ENCODE measurements at places on chromosomes 11 and 22.

DNA sequence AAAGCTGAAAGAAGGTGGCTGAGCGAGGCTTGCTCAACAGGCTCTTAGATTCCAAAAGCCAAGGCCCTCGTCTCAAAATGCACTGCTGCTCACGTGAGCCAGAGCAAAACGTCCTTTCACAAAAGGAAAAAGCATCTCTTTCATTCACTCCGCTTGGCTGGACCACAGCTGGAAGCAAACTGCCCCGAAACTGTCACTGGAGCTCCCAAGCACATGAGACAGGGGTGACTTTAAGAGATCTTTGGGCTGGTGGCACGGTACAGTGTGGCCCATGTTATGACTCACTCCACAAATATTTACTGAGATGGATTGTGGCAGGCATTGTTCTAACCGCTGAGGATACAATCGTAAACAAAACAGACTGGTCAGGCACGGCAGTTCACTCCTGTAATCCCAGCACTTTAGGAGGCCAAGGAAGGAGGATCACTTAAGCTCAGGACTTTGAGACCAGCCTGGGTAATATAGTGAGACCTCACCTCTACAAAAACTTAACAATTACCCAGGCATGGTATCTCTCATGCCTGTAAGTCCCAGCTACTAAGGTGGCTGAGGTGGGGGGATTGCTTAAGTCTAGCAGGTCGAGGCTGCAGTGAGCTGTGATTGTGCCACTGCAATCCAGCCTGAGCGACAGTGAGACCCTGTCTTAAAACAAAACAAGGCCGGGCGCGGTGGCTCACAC lies 3.6 kb downstream of the PLA2G6 start:
- DNase-seq: no peak

DNA sequence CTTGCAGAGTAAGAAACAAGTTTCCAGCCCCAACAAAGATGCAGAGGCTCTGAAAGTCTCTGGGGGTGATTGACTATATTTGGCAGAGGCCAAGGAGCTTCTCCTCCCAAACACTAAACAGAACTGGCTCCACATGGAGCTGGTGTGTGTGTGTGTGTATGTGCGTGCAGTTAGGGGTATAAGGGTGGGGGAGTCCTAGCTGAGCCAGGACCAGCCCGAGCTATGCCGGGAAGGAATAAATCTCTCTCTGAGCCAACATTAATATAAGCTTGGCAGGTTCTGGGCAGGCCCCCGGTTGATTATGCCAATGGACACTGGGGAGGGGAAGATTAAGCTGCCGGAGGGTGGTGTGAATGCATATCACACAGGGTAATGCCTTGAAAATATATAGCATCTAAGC lies 324.2 kb downstream of the MIAT start:
- no peak for DNase-seq

DNA sequence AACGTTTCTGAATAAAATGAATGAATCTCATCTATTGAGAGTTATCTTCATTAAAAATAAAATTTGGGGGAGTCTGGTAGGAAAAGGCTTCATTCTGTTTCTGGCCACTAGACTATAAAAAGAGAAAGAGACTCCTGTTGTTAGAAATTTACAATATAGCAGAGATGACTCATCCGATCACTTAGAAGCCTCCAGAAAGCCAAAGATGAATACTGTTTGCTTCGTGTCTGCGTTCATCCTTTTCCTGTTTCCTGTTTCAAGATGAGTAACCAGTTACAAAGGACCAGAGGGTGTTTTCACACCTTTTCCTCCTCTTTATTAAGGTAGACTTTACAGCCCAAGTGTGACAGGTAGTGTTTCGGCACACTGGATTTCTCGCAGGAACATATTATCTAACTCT lies 1120.7 kb downstream of the LRRC4C start:
- no peak for DNase-seq

GRCh38 chr11:59818572-59818971 lies 8.0 kb upstream of the MRPL16 start:
- no peak for DNase-seq

DNA sequence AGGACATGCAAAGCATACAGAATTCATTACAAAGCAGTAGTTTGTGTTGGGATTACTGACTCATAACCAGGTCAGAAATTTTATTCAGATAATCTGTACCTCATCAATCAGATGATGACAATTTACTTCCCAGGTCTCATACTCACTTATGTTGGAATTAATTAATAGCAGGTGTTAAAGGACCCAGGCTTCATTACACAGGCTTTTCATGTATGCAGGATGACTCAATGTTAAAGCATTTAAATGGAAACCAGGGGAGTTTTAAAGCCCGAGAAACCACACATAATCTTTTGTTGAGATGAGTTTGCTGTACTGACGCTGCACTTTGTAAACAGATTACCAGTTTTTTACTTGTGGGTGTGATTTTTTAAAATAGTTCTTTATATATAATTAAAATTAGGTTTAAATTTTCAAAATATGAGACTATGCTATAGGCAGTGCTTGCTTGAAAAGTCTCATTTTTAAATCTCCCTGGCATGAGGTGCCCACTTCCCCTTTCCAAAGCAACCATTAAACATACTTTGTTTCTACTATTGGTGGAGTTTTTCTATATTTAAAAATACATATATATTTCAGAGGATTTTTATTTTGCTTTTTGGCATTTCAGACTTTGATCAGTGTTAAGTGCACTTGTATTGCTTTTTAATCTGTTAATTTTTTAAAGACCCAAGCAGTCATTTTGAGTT lies 41.0 kb downstream of the CEP57 start:
- no peak for DNase-seq

GRCh38 chr22:22144858-22145257 lies 99.7 kb upstream of the VPREB1 start:
- no peak for DNase-seq

DNA sequence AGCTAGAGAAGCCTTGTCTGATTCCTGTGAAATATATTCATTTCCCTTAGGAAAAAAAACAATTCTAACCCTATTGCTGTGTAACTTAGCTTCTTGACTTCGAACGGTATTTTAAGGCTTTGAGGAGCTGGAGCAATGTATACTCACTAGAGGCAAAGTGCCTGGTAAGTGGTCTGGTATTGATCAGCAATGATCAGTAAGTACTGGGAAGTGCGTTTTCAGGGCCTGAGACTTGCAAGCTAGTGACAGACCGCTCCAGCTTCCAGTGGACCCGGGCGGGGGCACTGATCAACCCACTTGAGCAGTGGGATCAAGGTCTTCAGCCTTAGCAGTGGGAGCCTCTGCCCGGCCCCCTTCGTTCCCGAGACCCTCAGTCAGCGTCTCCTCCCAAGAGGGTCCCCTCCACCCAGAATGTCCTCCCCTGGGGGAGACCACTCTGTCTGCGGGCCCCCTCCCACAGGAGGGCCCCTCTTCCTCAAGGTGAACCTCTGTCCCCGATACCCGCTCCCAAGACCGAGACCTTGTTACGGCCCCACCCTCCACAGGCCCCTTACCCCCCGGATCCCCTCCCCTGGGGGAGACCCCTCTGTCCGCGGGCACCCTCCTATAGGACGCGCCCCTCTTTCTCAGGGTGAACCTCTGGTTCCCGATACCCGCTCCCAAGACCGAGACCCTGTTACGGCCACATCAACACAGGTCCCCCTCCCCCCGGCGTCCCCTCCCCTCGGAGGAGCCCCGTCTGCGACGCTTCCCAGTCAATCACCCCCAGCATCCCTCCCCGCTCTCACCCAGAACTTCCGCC lies 452 bp upstream of the ATXN10 start:
- no peak for DNase-seq

- DNase-seq: no peak
Observed at GRCh38 chr11:69170704-69171103, 15.0 kb downstream of the SMIM38 start.

GRCh38 chr11:88335284-88335683 lies 2.3 kb downstream of the CTSC start:
- DNase-seq: no peak

- DNase-seq: no peak
Observed at GRCh38 chr11:133266986-133267385, 265.3 kb downstream of the OPCML start.

- no peak for DNase-seq
Observed at GRCh38 chr22:48944751-48945620, 882.7 kb downstream of the BRD1 start.

DNA sequence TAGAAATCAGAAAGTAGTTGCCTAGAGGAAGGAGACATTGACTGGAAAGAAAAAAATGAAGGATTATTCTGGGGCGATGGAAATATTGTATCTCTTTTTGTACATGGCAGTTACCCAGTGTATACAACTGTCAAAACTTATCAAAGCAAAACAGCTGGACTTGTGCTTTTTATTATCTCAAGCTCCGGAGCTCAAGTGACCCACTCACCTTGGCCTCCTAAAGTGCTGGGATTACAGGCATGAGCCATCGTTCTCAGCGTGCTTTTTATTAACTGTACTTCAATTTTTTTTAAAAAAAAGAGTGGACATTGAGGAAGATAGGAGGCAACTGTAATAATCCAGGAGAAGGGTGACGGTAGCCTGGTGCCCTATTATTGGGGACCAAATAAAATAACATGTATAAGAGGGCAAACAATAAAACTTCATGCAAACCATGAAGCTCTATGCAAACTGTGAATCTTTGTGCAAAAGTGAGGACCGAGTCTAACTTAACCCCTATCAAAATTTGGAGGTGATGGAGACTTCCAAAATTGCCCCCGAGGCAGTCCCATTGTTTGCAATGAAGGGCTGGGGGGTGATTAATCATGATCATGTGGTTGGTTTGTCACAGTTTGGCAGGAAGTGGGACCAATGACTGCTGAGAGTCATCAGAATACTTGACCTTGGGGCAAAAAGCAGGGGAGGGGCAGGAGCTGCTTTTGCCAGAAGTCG lies 23.5 kb downstream of the FZD4 start:
- no peak for DNase-seq

DNA sequence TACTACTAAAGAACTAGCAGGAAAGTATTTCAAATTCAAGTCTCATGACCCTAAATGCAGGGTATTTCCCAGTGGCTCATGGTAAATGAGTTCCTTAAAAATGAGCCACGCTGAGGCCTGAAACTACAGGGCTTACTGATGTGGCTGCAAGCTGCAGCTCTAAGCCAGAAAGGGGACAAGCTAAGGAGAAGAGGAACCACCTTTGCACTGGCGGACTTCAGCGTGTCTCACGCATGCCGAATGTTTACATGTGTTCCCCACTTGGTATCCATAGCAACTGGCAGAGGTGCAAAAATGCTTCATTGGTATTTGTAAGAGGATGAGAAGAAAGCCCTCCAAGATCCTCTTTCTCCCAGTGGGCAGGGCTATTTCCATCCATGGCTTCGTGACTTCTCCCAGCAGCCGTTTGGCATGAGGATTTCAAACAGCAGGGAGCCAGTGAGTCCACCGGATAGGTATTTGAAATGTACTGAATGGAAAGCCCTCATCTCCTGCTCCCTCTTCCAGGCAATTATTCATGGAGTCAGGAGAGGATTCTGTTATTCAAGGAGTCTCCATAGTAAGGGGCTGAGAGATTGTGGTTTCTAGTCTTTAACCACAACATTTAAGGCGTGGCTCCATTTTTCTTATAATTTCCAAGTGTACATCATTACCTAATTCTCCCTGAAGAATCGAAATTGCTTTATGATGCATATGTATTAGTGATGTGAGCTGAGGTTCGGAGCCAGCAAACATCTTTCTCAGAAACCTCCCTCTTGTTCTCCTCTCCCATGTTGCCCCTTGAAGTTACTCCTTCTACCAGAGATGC lies 55.3 kb upstream of the CD44 start:
- DNase-seq: peak; percentile 66

GRCh38 chr22:40196628-40197360 lies 19.1 kb downstream of the TNRC6B start:
- DNase-seq: peak; percentile 34

GRCh38 chr22:31367426-31367825 lies 21.3 kb upstream of the PATZ1 start:
- DNase-seq: no peak

DNA sequence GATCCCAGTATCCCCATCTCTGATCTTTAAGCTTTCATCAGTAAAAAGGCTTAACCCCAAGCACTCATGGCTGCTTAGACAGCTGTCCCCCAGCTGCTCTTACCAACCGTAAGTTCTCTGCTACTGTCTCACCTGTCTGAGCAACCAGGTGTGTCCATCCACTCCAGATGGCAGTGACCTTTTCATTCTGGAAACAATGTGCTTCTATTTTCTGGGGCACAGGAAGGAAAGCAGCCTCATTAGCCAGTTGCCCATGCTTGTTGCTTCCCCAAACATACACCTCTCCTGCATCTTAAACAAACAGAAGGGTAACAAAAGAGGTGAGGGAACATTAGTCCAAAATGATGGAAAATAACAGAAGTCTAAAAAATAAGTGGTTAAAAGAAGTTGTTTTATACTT lies 24.4 kb downstream of the SERGEF start:
- DNase-seq: no peak
